Mucosa of gallbladder (tissue), 1 donor: ENCODE measurements at places on chromosomes 3 and 15. TPM values are rescaled to one million over a fixed set of nuclear protein-coding genes. Genes with fewer than 3 reads are reported as not detected.

SST gene
- total RNA-seq, result 3.0 TPM

RAD51 gene
- total RNA-seq, result 1.3 TPM

SCG3 gene
- 0.40 TPM for total RNA-seq

DNA sequence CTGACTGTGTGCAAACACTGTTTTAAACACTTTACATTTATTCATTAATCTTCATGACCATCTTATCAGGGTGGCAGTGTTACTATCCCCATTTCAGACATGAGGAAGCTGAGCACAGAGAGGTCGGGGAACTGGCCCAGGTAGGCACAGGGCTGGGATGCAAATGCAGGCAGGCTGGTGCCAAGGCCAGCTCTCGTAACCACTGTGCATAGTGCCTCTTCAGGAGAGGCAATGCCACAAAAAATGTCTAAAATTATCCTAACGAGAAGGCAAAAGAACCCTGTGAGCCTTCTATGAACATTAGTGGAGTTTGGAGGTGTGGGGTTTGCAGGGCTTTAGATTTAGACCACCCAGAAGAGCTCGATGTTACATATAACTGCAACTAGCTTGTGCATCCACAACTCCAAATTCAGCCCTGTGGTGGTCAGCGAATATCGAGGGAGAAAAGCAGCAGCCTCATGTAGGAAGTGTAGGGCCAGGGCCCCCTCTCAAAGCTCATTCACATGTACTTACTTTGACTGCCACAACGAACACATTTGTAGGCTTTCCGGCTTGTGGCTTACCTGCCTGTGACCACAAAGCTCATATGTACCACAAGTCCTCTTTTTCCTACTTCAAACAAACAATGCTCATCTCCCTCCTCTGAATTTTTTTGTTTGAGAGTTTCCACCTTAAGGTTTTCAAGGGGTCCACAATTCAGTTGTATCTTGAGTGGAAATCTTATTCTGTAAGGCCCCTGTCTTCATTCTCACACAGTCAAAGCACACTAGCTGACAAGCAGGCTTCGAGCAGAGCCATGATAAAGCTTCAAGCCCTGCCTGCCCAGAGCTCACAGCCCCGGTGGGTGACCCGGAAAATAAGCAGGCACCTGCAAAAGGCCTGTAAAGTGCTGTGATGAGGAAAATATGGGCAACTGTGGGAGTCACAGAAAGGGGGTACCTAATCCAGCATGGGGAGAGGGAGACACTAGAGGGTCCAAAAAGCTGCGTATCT, 722.9 kb upstream of the CFAP20DC start:
- no peak for DNase-seq

- DNase-seq, result no peak
Measured at GRCh38 chr3:105774444-105775180, 94.2 kb downstream of the CBLB start.

GRCh38 chr3:193530231-193531165, 24.2 kb downstream of the ATP13A4 start:
- no peak for DNase-seq

DNA sequence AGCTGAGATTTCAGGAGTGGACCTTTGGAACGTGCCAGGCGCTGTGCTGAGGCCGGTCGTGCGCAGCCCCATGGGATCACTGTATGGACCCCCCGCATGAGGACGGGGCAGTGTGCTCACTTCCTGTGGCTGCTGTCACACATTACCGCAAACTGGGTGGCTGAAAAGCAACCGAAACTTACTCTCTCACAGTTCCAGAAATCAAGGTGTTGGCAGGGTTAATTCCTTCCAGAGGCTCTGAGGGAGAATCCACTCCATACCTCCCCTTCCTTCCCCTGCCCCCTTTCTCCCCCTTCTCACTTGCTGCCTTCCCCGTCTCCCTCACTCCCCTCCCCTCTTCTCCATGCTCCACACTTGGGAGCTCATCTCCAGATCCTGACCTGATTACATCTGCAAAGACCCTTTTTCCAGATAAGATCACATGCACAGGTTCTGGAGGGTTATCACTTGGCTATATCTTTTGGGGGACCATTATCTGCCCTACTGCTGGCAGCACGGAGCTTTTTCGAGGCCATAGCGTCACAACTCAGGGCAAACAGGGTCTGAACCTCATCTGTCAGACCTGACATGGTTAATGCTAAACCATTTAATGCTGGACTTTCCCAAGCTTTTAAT, 41.2 kb downstream of the KLF13 start:
- DNase-seq, result no peak

GRCh38 chr3:60469481-60469880, 781.8 kb downstream of the FHIT start:
- DNase-seq, result no peak
